ENCODE measurements at places on chromosomes 2 and 18. TPM values are rescaled to one million over a fixed set of nuclear protein-coding genes. Genes with fewer than 3 reads are reported as not detected.

DNA sequence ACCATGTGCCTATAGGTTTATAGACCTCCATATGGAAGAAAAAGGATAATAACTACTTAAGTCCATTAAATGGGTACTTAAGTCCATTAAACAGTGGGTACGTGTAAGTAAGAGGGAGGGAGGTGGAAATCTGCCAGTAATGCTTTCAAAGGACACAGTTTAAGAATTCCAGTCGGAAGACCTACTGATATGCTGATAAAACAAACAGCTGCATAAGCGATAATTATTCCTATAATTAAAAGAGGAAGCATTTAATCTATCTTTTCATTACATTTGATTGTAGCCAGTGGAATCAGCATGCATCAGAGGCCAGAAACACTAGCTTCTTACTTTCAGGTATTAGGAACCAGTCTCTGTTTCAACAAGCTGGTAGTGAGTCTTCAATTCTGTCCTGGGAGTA lies 96.4 kb upstream of the DDX18 start:
- DNase-seq, result no peak

GRCh38 chr2:60533101-60534051 lies 20.1 kb downstream of the BCL11A start:
- no peak for DNase-seq

DNA sequence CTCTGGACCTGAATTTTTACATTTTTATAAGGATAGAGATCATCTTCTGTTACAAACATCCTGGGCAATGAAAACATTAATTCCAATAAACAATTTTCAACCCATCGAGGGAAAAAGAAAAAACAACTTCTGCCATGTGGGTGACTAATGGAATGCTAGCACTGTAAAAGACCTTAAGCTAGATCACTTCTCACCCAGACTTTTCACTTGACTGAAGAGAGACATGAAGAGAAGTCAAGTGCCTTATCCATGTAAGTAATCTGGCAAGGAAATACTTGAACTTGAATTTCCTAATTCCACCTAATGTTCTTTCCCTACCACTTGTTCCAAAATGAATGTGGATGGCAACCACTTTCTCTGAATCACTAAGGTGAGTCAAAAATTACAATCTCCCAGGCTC lies 98.3 kb upstream of the ACVR1C start:
- no peak for DNase-seq

GRCh38 chr2:221527776-221528309 lies 44.3 kb downstream of the EPHA4 start:
- no peak for DNase-seq

The ALPG gene
- polyA plus RNA-seq, result not detected

DNA sequence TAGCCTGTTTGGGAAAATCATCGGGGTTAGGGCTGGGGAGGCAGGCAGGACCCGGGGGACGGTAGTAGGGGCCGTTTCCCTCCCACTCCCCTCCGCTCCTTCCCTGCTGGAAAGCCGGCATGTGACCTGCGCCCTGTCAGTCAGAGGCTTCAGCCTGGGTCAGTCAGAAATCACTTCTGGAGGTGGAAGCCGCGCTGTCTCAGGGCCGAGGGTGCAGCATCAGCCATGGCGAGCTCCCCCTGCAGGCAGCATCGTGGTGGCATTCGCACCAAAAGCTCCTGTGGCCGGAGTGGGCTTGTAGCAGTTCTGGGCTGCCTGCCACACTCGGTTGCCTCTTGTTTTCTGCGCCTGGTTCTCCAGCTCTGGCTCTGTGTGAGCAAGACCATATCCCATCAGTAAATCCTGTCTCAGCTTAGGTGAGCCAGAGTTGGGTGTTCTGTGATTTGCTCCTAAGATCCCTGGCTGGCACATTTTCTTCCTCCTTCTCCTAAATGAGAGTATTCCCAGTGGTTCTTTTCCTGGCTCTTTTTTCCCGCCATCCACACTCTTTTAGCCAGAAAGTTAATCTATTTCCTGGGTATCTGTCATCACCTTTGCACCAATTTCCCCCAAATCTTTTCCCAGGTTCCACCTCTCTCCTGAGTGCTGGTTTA lies 123.9 kb upstream of the CD302 start:
- DNase-seq, result peak; percentile 83

- DNase-seq, result no peak
Observed at GRCh38 chr2:99777656-99778290, 288.0 kb upstream of the REV1 start.

The CGREF1 gene
- polyA plus RNA-seq, result 6.9 TPM

The RGPD3 gene
- polyA plus RNA-seq, result 0.20 TPM

The GKN1 gene
- polyA plus RNA-seq, result 2.3 TPM

- no peak for DNase-seq
Observed at GRCh38 chr2:176164611-176165369, 7.7 kb downstream of the HOXD3 start.

GRCh38 chr2:20391951-20392699 lies 41.5 kb upstream of the PUM2 start:
- DNase-seq, result no peak

GRCh38 chr2:61439241-61440002 lies 31.5 kb downstream of the USP34 start:
- DNase-seq, result no peak

The LCT gene
- 0.03 TPM for polyA plus RNA-seq

The RTTN gene
- polyA plus RNA-seq, result 7.1 TPM

The FOXD4L1 gene
- 0.10 TPM for polyA plus RNA-seq

GRCh38 chr2:101823859-101824258 lies 126.4 kb downstream of the MAP4K4 start:
- DNase-seq, result no peak

The RAB31 gene
- polyA plus RNA-seq, result 57.6 TPM

DNA sequence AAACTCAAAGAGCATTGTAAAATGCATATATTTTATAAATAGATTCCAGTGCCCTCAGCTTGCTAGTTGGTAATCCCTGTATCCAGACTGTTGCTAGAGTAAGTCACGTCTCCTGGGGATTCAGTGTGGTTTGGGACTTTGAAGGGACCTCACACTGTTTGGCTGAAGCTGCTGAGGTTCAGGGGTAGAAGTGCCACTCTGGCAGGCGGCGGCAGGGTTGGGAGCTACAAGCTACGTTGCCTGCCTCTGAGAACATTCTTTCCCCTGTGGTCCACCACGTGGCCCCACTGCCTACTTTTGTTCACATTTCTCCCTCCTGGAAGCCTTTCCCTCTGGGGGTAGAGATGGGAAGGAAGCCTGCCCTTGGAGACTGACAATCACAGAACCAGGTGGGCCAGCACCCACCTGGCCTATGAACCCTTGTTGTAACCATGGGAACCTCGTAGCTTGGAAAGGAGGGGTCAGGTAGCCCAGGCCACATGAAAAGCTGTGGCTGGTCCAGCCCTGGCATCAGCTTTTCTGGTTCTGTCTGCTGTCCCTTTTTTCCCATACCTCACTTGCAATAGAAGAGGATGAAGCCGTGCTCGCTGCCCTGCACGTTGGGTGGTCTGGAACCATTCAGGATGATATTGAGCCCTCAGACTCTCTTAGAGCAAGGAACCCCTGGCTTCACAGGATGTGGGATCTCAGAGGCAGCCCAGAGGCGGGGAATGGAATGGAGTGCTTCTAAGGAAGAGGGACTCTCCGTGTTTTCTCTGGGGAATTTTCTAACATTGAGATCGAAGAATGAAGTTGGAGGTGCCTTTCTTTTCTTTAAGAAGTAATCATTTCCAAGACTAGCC lies 2.9 kb downstream of the RNF144A start:
- DNase-seq, result no peak

- DNase-seq, result peak; percentile 50
Observed at GRCh38 chr18:21672521-21673267, 31.9 kb downstream of the ABHD3 start.

- DNase-seq, result no peak
Observed at GRCh38 chr2:29009270-29009669, 28.2 kb downstream of the TOGARAM2 start.

The LBX2 gene
- 0.88 TPM for polyA plus RNA-seq

DNA sequence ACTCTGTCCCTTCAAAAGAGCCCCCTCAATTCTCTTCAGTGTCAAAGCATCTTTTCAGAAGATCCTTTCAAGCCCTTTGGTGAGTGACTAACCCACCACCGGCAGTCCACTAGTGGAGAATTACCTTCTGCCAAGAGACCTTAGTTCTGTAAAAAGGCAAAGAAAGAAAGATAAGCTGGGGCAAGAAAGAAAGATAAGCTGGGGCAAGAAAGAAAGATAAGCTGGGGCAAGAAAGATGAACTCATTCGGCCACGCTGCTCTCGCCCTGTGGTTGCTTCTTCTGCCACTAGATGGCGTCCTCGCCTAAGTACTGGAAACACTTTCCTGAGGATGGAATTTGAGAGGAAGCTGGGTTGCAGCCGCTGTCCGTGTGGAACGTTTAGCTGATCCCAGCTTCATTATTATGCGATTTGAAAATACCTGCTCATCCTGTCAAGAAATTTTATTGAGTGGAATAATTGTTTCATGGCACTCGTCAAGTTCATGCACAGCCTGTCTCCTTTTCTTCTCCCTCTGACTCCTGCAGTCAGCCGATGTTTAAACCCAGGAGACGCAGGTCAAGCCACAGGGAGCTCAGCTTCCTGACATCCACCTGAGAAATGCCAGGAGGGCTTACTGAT lies 17.3 kb upstream of the ANXA4 start:
- peak; percentile 89 for DNase-seq

The DRC1 gene
- not detected for polyA plus RNA-seq

- DNase-seq, result no peak
Observed at GRCh38 chr18:9742524-9743131, 34.5 kb downstream of the RAB31 start.

DNA sequence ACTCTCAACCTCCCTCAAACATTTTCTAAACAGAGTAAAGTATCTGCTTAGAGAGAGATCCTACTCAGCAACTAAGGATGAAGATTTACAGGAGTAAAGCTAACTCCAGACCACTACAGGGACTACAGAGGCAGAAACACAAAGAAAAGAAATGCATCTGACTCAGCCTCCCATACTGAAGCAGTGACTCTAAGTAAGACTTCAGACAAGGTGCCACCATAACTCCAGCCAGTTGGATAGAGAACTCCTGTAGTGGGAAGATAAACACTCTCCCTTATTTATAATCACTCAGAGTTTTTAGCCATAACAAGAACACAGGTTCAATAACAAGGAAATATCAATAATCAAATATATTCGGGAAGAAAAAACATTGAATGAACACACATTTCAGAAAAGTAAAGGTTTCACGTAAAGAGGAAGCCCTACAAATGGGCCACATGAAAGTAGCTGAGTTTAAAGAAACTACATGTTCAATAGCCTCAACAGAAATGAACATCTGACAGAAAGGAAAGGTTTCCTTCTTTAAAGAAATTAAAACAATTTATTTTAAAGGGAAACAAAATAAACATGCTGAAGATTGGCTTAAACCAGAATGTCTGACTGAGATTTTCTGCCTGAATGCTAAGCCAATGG lies 519.9 kb downstream of the KCNJ3 start:
- no peak for DNase-seq

DNA sequence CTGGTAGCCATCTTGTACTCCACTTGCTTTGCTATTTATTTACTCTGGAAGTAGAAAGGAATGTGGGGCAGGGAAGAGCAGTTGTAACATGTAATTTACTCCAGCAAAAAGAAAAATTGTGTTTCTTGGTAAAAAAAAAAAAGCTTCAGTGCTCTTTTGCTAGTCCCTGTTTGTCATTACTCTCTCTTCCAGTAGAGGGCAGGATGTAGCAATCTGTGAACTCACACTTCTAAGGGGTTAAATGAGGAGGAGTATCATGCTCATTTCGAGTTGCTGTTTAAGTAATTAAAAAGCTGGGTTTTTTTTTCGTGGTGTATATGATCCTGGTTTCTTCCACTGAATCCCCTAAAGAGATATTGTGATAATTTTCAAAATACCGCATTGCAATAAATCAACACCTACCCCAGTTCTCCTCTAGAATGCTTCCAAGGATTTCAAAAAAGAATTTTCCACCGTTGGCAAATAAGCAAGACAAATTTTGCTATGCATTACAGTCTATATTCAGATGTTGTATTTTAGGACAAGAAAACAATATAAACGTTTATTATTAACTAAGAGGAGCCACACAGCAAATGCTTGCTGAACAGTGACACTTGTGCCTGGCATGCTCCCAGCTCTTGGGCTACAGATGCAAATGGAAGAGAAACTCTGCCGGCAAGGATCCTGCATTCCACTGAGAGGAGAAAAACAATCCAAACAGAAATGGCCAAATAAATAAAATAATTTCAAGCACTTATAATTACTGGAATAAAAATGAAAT lies 261.6 kb downstream of the ASXL3 start:
- no peak for DNase-seq

DNA sequence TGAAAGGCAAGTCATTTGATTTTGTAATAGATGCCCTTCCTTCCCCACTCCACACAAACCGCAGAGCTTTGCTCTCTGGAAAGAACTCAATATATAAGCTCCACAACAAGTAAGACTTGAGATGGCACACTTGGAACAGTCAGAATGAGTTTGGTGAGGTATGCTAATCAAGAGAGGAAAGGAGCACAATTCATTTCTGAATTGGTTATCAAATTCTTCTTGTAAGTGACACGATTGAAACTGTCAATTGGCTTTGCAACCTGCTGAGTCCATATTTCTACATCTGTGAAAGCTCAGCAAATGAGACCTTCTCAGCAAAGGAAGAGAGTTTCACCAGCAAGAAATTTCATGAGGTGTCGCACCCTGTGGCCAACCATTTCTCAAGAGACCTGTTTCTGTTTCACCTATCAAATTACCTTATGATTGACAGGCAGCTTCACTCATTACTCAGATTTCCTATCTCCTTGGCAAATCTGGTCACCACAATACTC lies 19.1 kb downstream of the CTLA4 start:
- no peak for DNase-seq

DNA sequence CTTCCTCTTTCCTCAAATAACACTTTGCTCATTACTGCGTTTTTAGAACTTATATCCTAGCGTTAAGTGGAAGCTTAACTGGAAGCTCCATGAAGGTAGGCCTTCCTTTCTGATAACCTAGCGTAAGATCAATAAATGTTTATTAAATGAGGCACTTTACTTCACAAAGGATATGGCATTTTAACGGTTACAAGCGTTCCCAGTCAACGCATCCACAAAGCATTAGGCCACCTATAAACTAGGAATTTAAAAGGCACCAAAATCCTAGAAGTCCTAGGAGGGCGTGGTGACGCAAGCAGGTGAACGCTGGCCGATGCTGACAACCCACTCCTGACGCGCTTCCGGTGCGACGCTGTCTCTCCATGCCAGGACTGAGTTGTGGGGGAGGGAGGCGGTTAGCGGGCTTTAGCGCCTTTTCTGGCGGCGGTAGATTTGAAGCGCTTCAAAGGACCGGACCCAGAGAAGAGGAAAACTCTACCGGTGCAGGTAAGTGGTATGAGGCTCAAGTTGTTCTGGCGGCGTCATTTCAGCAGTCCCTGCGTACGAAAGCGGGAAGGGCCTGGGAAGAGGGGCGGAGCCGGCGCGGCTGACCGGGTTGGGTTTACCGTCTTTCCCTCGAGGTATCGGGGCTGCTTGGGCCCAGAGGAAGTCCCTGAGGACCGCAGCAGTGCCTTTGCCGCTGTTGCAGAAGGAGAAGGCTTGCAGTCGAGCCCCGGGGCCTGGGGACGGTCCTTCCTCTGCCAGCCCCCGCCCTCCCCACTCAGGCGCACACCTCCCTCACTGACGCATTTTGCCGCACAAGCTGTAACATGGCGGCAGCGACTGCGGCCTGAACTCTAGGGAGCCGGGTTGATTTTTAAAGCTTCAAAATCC lies at the start of gene PPIG:
TSS of gene PPIG (plus strand) at position 347 of the 873 bp plus-strand sequence. CDS start 19,691 bp downstream, outside the sequence.
- peak; percentile 95 for DNase-seq

Data from aorta (tissue), 5 donors.